Stimulated activated CD8-positive, alpha-beta memory T cell treated with anti-CD3 and anti-CD28 coated beads, Interleukin-4, amount 100 ng/mL, for 4 hours (primary cell): ENCODE measurements at places on chromosomes 4 and X.

DNA sequence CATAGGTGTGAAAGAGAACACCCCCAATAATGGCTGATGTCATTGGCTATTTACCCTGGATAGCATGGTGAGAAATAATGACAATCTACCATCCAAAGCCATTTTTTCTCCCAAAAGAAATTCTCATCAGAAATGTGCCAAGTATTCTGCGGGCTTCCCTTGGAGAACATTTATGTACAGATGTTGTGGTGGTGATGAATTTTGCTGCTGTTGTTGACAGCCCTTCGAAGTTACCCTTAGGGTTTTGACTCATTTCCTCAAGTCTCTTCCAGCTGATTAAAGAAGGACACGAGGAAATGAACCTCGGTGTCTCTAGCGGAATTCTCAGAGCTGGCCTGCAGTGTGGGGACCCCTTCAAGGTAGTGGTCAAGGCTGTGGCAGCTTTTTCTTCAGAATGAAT, 3.4 kb downstream of the KIT start:
- DNase-seq: no peak

- no peak for DNase-seq
Measured at GRCh38 chr4:10741961-10742699, 57.6 kb upstream of the CLNK start.

GRCh38 chr4:154738426-154738825, 5.4 kb upstream of the LRAT start:
- DNase-seq: no peak

- DNase-seq: no peak
Measured at GRCh38 chr4:84325625-84326024, 173.5 kb downstream of the NKX6-1 start.

DNA sequence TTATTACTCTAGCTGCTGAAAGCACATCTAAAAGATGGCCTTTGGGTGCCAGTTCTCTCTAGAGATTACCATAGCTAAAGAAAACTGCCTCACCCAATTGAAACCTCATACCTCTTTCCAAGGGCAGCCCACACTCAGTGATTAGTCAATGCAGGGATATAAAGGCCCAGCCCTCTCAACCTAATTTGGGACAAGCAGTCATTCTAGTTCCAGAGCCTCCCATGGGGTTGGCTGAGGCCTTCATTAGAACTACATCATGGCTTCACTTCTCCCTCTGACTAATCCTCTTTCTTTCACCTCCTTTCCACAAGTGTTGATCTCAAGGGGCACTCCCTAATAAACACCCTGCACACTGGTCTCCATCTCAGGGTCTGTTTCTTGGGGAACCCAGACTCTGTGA, 38.5 kb upstream of the C1GALT1C1 start:
- DNase-seq: no peak

GRCh38 chr4:140091305-140091704, 62.7 kb downstream of the MAML3 start:
- no peak for DNase-seq

DNA sequence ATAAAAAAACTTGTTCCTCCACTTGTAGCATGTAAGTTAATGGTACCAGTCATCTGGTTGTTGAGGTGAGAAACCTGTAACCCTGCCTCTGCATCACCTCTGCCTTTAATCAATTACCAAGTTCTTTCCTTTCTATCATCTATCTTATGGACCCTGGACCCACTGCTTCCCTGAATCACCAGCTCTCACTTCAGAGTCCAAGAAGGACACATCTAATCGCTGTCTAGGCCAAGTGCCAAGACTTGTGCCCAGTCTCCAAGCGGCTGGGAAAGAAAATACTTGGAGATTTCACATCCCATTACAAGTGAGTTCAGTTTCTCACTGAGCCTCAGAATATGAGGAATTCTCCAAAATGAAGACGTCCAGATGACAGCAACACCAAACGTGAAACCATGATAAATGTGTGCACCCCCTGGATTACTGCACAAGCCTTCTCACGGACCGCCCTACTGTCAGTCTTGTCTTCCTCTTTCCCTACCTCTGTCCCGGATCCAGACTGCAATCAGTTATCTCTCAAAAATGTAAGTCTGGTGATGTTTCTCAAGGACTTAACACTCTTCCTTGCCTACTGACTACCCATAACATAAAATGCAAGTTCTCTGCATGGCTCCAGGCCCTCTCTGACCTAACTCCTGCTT, 10.4 kb downstream of the PALLD start:
- DNase-seq: no peak

DNA sequence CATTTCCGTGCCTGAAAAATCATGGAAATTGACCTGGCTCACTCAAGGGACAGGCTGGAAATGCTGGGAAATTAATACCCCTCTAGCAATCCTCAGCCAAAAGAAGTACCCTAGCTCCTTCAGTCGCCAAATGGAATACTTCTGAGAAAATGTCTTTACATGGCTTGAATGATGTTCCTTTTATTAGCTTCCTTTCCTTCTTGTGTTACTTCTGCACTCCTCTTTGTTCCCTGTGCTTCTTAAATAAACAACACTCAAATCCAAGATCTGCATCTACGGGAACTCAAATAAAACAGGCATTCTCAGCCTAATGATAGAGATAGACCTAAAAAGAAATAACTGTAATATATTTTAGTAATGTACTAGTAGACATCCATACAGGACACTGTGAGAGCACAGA, 36.1 kb downstream of the SPARCL1 start:
- DNase-seq: no peak

- DNase-seq: no peak
Measured at GRCh38 chr4:67198727-67199126, 346.6 kb downstream of the CENPC start.

- DNase-seq: no peak
Measured at GRCh38 chrX:39654183-39654925, 443.4 kb downstream of the BCOR start.

DNA sequence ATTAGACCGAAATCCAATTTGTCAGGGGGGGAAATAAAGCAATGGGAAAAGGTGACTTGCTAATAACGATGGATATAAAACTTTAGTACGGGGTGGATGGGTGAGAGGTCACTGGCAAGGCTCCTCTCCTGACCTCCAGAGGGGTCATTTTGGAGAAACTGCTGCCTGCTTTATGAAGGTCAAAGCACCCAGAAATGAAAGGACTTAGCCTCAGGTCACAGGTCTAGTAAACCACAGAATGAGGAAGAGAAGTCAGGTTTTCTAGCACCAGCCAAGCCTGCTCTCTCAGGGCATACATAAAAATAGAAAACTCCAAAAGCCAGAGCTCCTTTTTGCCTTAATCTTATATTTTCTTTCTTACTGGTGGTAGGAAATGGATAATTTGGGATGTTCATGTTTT, 134.2 kb downstream of the SHROOM3 start:
- no peak for DNase-seq

GRCh38 chr4:57153207-57153606, 43.0 kb upstream of the IGFBP7 start:
- no peak for DNase-seq

- DNase-seq: no peak
Measured at GRCh38 chrX:41802958-41803357, 79.0 kb downstream of the GPR82 start.

- DNase-seq: no peak
Measured at GRCh38 chr4:73922766-73923630, 53.8 kb downstream of the CXCL1 start.

DNA sequence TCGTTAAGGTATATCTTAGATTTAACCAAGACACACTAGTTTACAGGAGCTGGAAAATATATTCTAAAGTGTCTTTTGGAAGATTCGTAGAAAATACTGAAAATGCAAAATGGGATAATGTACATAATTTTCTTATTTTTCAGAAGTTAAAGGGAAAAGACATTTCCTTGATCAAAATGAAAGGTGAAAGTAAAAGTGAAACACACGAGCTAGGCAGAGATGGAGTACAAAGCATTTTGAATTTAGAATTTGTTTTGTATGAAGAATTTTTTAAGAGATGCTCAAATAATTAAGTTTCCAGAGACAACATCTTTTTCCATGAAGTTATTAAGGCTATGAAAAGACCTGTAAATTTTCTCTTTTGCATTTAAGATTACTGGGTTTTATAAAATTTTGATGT, 2192.6 kb upstream of the AGA start:
- no peak for DNase-seq

GRCh38 chr4:85474818-85475630, at the start of gene ARHGAP24:
TSS of gene ARHGAP24 (plus strand) at chr4:85475150.
- DNase-seq: no peak

GRCh38 chr4:38411092-38411491, 252.9 kb upstream of the KLF3 start:
- no peak for DNase-seq
